ENCODE measurements at places on chromosomes 6 and 20.
A peak's percentile ranks its signal among the peaks of the same experiment; 100 is the strongest.

- no peak for DNase-seq
Observed at GRCh38 chr20:11652128-11652527, 265.6 kb upstream of the BTBD3 start.

DNA sequence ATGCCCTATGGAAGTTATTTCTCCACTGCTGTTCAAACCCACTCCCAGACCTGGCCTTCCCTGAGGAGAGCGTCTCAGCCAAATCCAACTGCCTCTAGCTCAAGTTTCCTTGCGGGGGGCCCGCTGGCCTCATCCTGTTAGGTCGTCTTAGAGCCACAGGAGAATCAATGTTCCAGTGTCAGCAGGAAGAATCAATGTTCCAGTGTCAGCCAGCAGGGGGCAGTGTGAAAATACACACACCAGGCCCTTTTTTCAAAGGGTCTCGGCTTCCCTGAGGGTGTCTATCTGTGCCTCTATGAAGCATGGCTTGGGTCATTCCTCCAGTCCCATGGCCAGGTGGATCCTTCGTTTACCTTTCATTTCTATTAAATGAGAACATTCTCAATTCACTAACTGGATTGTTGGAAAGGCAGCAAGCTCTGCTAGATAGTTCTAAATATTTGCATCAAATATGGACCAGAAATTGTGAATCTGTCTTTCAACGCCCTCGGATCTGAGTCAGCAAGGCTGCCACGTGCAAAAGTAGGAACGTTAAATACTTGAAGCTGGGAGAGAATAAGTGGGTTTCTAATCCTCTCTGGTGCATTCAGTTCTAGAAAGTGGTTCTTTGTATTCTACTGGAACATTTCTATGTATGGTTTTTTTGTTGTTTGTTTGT, 19.2 kb downstream of the PRND start:
- DNase-seq: peak; percentile 78

GRCh38 chr6:136411025-136411325, 121.3 kb upstream of the BCLAF1 start:
- peak; percentile 83 for DNase-seq

- DNase-seq: no peak
Observed at GRCh38 chr6:38215225-38215624, 395.7 kb downstream of the ZFAND3 start.

- no peak for DNase-seq
Observed at GRCh38 chr20:60171738-60172137, 213.5 kb downstream of the CDH26 start.

GRCh38 chr20:58708246-58708931, 15.8 kb downstream of the NPEPL1 start:
- DNase-seq: no peak

DNA sequence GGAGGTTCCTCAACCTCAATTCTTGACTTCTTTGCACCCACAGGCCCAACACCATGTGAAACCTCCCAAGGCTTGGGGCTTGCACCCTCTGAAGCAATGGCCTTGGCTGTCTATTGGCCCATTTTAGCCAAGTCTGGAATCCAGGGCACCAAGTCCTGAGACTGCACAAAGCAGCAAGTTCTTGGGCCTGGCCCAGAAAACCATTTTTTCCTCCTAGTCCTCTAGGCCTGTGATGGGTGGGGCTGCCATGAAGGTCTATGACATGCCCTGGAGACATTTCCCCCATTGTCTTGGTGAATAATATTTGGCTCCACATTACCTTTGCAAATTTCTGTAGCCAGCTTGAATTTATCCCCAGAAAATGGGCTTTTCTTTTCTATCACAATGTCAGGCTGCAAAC, 849.6 kb upstream of the MANEA start:
- DNase-seq: no peak

- DNase-seq: no peak
Observed at GRCh38 chr6:137206577-137206976, 12.6 kb downstream of the IFNGR1 start.

DNA sequence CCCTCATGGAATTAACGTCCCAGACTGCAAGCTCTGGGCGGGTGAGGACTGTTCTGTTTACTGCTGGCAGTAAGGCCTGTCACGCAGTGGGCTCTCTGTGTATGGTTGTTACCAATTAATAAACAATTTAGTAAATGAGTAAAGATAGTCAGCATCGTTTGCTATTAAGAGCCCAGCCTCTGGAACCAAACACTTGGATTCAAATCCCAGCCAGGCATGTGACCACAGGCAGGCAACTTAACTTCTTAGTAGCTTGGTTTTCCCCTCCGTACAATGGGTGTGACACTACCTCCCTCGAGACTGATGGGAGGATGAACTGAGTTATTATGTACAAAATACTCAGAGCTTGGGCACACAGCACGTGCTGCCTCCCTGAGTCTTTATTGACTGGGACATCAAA, 137.7 kb upstream of the ARMC2 start:
- DNase-seq: no peak

GRCh38 chr20:4957939-4958362, 43.4 kb downstream of the SLC23A2 start:
- no peak for DNase-seq

DNA sequence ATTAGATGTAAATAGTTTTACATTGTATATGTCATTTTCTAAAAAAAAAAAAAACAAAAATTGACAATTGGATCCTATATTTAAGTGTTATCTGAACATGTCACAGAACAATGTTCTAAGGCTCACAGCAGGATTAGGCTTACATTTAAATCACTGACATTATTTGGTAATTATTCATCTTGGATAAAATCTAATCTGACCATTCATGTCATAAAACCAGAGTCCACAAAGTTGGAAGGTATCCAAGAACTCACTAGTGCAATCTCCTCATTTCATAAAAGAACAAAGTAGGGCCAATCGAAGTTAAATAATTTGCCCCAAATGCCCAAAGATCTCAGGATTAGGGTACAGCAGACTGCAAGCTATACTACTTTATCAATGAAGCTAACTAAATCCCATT, 73.0 kb downstream of the PDSS2 start:
- DNase-seq: no peak

GRCh38 chr6:90701146-90701781, 114.4 kb upstream of the MAP3K7 start:
- no peak for DNase-seq

GRCh38 chr6:24959319-24959718, 23.6 kb upstream of the RIPOR2 start:
- no peak for DNase-seq

Data from SK-MEL-5 (cell line).